Smooth muscle cell of the pulmonary artery (primary cell): ENCODE measurements at places on chromosomes 1 and 21. TPM values are rescaled to one million over a fixed set of nuclear protein-coding genes. Genes with fewer than 3 reads are reported as not detected.

The TMEM200B gene
- 4.3 and 12.2 TPM in 2 replicates for total RNA-seq

The DCDC2B gene
- not detected in 2 replicates for total RNA-seq

The ACKR1 gene
- not detected in 2 replicates for total RNA-seq

The CDK18 gene
- 6.4 and 11.1 TPM in 2 replicates for total RNA-seq

The URB1 gene
- 27.6 and 30.0 TPM in 2 replicates for total RNA-seq

The BARHL2 gene
- not detected in 2 replicates for total RNA-seq

The FHAD1 gene
- 0.03 TPM in 1 of 2 replicates, not detected in the other for total RNA-seq

The SH2D1B gene
- not detected in 2 replicates for total RNA-seq

The CSMD2 gene
- 8.5 and 14.4 TPM in 2 replicates for total RNA-seq
